IPS-NIHi11 (cell line): ENCODE measurements at places on chromosomes 7 and 10.

DNA sequence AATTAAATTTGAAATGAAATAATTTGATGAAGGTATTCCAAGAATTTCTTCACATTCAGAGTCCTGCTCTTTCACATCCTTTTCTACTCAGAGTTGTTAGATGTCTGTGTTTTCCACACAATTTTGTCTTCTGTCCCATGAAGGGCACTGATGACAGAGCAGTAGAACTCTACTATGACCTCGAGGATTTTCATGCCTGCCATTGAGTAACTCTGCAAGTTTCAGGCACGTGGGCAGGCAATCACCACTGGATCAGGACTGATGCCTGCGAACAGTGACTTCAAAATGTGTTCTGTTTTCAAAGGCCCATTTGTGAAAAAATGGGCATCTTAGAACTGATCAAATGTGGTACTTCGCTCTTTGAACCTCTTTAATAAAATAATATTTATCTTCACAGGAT is 91.1 kb downstream of the CDK6 start:
- DNase-seq: no peak

DNA sequence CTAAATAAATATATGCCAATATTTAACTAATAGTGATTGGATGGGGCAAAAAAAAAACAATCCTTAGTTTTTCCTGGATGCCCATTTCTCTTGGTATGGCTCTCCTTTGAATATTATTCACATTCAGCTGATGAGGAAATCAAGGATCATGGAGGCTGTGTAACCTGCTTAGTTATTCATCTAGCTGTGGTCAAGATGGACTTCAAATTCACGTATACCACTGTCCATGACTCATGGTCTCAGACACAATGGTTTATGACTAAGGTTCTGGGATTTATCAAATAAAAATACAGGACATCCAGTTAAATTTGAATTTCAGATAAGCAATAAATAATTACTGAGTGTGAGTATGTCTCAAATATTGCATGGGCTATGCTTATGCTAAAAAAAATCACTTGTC is 191.5 kb upstream of the CELF2 start:
- no peak for DNase-seq

DNA sequence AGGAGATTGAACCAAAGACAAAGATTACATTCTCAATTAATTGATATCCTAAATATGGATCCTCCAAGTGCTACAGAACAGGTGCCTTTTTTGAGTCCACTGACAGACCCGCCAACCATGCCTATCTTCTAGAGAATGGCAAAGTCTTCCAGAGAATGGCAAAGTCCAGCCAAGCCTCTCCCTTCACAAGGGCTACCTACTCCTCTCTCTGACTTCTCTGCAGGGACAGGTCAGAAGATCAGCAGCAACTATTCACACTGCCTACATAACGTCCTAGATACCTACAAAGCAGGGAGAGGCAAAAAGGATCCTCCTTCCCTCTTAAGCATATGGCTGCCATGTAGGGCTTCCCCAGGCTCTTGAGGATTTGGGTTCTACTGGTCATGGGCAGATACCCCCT is 12.4 kb downstream of the UBE2H start:
- DNase-seq: no peak

DNA sequence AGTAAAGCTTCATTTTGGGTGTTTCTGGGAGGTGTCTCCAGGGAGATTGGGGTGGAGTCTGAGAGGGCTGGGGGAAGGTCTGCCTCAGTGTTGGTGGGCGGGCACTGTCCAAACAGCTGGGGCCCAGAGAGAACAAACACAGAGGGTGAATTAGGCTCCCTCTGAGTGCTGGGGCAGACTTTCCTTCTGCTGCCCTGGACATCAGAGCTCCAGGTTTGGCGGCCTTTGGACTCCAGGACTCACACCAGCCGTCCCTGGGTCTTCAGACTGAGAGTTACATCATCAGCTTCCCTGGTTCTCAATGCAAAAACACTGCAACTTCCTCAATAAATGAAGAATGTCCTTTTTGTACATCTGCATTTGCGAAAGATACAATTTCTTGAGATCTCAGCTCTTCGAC is 427.4 kb downstream of the PTPRN2 start:
- no peak for DNase-seq
